ENCODE measurements at places on chromosomes 2 and 18.

DNA sequence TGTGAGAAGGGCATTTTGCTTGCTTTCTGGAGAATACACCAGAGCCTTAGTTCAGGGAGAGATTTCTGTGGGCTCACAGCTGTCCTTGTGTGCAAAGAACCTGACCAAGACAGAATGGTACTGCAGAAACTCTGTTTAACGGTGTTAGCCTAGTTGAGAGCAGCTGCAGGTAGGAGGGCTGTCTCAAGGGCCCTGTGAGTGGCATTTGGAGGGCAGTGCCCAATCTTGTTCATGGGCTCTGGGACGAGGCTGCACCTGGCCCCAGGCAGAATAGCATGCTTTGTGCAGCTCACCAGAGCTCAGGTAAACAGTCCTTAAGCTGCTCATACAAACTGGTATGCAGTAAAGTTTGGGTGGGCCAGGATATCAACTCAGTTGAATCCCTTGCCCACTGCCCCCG, 16.9 kb upstream of the RGPD4 start:
- no peak for DNase-seq

- no peak for DNase-seq
Observed at GRCh38 chr2:191617575-191617974, 60.4 kb upstream of the NABP1 start.

- DNase-seq = no peak
Observed at GRCh38 chr2:33317369-33318007, 159.0 kb upstream of the RASGRP3 start.

- no peak for DNase-seq
Observed at GRCh38 chr2:182591774-182592173, 124.3 kb upstream of the DNAJC10 start.

DNA sequence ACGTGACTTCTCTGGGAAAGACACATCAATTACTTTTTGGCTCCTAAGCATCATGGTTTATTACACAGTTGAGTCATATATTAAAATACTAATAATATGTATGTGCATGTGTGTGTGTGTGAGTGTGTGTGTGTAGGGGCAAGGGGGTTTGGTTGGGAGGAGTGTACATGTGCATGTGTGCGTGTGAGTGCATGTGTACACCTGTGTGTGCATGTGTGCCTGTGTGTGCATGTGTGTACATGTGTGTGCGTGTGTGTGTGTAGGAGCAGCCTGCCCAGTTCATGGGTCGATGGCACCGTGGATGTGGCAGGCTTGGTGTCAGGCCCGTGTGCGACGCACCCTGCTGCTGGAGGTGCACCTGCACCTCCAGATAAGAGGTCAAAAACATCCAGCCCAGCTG, 99.0 kb upstream of the SNTG2 start:
- DNase-seq = no peak

- DNase-seq = no peak
Observed at GRCh38 chr2:191145769-191146471, 4.9 kb downstream of the STAT4 start.

- peak; percentile 48 for DNase-seq
Observed at GRCh38 chr2:233542507-233542906, 24.1 kb downstream of the USP40 start.

DNA sequence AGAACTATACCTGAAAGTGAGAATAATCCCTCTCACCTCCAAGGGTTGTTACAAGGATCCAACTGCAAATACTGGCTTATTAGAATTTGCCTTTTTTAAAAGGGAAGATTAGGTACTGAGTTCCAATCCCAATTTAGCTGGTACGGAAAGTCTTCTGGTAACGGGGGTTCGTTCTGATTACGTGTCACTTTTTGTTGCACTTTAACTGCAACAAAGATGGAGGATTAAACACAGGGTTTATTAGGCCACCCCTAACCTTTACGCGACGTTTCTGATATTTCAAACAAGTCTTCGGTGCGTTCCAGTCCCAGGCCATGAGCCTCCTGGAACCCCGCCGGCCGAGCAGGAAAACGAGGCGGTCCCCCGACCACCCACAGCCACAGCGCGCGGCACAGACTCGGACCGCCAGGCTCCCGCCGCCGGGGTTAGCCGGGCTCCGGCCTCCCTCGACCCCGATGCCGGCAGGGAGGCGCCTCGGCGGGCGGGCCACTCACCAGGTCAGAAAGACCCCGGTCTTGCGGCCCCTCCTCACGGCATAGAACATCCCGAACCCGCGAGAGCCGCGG, 411 bp downstream of the RNASEH1 start:
- no peak for DNase-seq

- DNase-seq = no peak
Observed at GRCh38 chr18:10791169-10791831, 265.5 kb downstream of the NAPG start.

DNA sequence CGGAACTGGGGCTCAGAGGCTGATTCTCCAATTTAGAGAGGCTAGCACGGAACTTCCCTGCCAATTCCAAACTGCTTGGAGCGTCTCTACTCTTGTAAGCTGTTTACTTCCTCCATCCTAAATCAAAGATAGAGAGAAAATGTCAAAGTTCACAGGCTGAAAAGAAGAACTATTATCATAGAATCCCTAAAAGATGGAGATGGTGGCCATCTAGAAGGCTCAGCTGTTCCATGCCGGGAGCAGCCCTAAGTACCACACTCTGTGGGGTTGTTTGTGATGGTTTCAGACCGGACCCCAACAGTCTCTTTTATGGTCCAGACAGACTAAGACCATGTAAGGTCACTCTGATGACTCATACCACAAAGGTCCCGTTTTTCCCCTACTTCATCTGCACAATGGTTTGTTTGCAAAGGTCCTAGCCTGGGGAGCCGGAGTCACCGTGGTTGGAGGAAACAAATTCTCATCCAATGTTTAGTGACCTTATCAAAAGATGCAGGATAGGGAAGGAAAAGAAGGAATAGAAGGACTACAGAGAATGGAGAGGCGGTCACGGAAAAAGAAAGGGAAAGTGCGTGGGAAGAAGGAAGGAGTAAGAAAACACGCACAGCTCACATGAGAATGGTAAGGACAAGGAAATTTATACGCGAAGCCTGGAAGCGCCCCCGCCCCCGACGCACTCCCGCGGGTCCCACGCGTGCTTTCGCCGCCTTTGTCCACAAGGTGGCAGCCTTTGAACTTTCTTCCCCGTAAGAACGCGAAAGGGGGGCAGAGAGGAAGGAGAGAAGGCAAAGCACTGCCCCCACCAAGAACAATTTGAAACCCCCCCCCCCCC, 453 bp upstream of the ANTXR1 start:
- peak; percentile 88 for DNase-seq

DNA sequence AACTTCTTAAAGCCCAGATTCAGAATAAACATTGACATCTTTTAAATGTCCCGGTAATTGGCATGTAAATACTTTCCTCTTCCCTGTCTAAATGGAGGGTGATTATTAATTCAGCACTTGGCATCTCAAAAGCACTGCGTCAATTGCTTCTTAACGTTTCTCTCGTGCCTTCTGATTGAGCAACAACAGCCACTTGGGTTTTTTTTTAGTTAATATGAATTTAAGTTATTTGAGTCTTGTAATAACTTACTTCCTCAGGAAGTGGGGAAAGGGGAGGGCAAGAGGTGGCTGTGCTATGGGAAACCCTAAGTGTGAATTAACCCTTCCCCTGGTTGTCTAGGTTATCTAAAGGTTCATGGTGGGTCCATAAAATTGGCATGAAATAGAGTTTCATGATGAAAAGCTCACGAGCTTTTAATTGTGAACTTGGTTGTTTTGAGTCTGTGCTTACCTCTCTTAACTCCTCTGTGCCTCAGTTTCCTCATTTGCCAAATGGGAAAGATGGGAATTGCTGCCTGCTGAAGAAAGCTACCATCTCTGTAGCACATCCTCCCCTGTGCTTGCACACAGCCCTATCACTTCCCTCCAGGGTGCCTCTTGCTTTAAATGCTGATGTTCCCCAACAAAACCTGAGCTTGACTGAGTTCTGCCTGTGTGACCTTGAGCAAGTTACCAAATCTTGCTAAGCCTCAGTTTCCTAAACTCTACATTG, 126.3 kb upstream of the BCL2L11 start:
- DNase-seq = no peak

DNA sequence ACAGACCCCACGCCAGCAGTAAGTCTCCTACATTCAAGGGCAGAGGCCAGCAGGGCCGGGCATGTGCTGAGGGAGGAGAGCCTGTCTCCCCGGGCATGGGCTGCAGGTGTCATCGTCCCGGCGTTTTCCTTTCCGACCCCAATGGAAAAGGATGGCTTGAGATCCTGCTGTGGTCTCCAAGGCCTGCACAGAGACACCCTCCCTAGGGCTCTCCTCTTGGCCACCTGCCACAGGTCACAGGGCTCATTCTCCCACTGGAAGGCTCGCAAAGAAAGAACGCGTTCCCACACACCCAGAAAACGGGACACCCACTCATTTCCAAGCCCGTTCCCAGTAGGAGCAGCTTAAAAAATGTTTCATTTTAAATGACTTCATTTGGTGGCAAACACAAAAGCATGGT, 41.0 kb downstream of the DIPK1C start:
- DNase-seq = no peak

- no peak for DNase-seq
Observed at GRCh38 chr2:108909275-108909823, 79.7 kb downstream of the EDAR start.

GRCh38 chr18:34083910-34084535, 140.7 kb downstream of the NOL4 start:
- DNase-seq = no peak

DNA sequence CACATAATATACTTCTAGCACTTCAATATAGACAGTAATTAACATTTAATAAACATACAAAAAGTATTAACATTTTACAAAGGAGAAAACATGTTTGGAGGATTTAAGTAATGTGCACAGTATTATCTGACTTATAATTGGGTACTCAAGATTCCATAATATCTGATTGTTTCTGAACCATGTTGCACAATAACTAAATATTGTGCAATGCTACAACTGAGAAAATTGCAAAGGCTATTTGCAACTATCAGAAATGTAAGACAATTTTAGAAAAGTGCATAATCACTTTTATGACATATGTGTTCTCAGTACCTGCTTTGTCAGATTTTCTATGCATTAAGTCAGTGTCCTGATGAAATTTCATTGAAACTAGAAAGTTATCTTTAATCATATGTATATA, 934.6 kb downstream of the SOCS6 start:
- DNase-seq = no peak

DNA sequence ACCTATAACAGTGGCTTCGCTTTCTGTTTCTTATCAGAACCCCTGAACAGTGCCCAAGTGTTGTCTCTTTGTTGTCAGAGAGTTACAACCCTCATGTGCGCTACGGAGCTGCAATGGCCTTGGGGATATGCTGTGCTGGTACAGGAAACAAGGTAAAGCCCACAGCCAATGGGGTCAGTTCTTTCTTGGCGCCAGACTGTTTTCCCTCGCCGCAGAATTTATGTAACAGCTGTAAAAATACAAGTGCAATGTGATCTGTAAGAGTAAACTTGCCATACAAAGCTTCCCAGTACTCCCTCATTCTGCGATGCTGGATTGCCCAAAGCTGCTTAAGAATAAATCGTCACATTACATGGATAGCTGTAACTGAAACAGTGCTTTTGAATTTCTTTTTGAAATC, 13.9 kb upstream of the HTR2B start:
- no peak for DNase-seq

GRCh38 chr2:236682651-236683422, 113.2 kb downstream of the ACKR3 start:
- DNase-seq = no peak

- peak; percentile 73 for DNase-seq
Observed at GRCh38 chr2:170812710-170813600, 3.7 kb upstream of the GAD1 start.

- DNase-seq = peak; percentile 61
Observed at GRCh38 chr2:121076885-121077549, 208.0 kb downstream of the TFCP2L1 start.

DNA sequence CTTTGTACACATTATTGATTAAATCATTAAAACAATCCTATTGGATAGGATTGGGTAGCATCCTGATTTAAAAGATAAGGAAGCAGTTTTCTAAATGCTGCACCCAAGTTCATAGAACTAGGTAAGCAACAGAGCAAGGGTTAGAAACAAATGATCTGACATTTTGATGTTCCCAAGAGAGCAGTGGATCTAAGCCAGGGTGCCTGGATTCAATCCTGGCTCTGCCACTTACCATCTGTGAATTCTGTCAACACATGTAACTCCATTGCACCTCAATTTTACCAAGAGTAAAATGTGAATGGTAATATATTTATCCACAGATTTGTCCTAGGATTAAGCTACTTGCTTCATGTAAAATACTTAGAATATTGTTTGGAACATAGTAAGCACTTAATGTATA, 982.6 kb upstream of the FANCL start:
- no peak for DNase-seq

GRCh38 chr18:58769321-58769720, 95.4 kb upstream of the ZNF532 start:
- no peak for DNase-seq

DNA sequence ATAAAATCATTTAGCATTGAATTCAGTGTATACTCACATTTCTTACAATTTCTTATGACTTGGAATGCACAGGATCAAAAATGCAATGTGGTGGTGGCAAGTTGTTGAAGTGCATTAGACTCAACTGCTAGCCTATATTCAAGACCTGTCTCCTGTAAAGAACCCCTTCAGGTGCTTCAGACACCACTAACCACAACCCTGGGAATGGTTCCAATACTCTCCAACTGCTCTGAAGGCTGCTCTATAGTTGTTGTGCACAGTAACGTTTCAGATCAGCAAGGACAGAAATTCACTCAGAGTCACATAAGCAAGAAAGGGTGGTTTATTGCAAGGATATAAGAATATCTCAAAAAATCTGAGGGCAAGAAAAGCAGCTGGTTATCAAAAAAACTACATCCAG, 6.5 kb downstream of the GKN1 start:
- DNase-seq = no peak

GRCh38 chr2:10144771-10145518, 22.4 kb downstream of the RRM2 start:
- peak; percentile 23 for DNase-seq

- DNase-seq = no peak
Observed at GRCh38 chr2:166892397-166892796, 4.1 kb downstream of the XIRP2 start.

- DNase-seq = no peak
Observed at GRCh38 chr2:70084973-70085710, 2.1 kb upstream of the PCBP1 start.

GRCh38 chr2:10385933-10386773, 62.0 kb downstream of the ODC1 start:
- peak; percentile 57 for DNase-seq

DNA sequence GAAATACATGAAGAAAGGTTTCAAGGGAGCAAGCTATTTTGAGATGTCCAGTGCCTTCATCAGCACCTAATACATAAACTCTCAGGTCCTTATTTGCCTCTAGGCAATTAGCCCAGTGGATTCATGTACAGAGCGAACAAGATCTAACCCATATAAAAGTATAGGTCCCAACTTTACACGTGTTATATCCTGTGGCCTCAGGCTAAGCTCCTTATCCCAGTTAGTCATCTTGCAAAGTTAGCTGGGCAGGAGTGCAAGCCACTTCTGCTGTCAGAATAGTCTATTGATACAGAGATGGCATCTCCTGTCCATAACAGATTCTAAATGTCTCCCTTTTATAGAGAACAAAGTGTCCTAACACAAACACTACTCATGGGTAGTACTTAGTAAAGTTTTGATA, 203.9 kb upstream of the PIK3C3 start:
- DNase-seq = no peak
